ENCODE measurements at places on chromosomes 13 and 19.

- peak; percentile 82 for DNase-seq
Measured at GRCh38 chr19:49808711-49809159, 4.4 kb downstream of the FUZ start.

GRCh38 chr13:110179116-110179856, 127.7 kb downstream of the COL4A1 start:
- DNase-seq, result no peak

GRCh38 chr19:2253106-2254063, 2.8 kb downstream of the JSRP1 start:
- DNase-seq, result peak; percentile 59

GRCh38 chr13:35888457-35888883, 242.7 kb downstream of the DCLK1 start:
- DNase-seq, result no peak

- no peak for DNase-seq
Measured at GRCh38 chr19:8461376-8461775, 16.6 kb downstream of the HNRNPM start.

DNA sequence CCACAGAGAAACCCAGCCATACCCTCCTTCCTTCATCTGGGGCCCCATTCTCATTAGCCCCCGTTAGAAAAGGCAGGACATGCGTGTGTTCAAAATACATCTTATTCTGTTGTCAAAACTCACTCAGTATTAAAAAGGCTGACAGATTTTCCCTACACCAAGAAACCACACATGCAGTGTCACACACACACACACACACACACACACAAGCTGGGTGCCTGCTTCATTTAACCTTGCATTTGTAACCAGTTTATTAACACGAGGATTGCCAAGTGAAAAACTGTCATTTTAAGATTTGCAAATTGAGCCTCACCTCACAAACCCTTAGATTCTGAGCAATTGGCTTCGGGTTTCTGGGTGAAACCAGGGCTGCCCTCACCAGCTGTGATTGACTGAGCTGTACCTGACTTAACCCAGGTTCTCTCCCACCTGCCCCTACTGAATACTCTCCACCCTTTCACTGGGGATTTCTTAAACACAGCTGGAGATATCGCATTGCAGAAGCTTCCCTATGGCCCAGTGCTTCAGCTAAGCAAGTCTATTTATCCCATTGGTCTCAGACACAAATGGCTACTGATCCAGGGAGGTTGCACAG, 172.7 kb upstream of the ZNF507 start:
- no peak for DNase-seq

DNA sequence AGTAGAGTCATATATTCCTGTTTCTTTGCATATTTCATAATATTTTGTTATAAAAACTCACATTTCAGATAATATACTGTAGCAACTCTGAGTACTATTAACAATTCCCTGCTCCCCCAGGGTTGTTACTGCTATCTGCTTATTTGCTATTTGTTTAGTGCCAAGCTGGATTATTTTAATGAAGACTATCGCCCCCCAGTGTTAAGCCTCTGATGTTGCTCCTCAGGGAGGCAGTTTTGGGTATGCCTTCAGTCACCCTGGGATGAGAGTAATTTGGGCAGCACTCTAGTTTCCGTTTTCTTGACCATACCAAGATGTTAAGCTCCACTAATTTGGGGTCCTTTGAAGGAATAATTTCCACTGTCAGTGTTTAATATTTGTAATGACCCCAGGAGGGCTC, 46.0 kb downstream of the MICU2 start:
- no peak for DNase-seq

DNA sequence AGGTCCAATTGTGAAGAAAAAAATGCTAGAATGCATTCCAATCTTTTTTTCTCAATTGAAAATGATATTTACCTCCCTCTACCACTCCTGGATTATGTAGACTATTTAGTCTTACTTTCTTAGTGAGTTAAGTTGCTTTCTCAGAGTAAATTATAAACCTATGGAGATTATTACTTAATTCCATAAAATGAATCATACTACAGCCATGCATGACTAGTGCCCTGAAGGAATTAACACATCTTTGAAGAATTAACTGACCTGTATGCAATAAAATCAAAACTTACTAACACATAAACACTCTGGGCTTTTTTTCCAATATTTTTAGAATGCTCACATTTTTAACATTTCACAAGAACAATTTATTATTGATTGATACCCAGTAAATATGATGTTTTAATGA, 379.4 kb upstream of the DACH1 start:
- DNase-seq, result no peak

All from CD8-positive, alpha-beta T cell (primary cell).